NCI-H446 treated with DMSO at 0.1 percent for 48 hours (cell line): ENCODE measurements at places on chromosomes 3 and 15.
A peak's percentile ranks its signal among the peaks of the same experiment; 100 is the strongest.

DNA sequence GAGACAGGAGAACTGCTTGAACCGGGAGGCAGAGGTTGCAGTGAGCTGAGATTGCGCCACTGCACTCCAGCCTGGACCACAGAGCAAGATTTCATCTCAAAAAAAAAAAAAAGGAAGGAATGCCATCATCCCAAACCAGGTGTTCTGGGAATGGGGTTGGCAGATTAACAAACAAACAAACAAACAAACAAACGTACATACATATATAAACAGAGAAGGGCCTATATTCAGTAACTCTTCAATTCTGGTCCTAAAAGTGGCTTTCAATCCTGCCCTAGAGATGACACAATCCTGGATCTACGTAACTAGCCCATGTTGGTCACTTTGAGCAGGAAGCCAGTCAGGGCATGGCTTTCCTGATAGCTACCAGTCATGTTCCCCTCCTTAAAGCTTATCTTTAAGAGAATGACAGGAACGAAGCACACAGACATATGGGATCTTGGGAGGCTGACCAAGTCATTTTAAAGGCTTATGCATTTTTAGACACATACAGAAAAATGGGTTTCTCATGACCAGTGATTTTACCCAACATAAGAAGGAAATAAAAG lies 29.9 kb upstream of the RAB11A start:
- no peak for DNase-seq

DNA sequence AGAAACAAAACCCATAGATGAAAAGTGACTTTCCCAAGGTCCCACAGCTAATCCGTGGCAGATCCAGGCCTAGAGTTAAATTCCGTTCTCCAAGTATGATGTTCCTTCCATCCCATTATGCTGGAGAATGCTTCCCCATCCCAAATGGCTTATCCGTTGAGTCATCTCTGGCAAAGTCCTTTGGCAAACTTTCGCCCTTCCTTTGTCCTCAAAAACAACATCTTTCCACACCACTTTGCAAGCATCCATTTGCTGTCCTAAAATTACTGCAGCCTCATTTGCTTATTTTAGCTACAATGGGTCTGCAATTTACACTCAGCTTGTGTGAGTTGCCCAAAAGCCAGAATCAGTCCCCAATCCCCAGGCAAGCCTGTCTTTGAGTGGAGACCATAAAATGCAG lies 304.0 kb upstream of the TLE3 start:
- no peak for DNase-seq

DNA sequence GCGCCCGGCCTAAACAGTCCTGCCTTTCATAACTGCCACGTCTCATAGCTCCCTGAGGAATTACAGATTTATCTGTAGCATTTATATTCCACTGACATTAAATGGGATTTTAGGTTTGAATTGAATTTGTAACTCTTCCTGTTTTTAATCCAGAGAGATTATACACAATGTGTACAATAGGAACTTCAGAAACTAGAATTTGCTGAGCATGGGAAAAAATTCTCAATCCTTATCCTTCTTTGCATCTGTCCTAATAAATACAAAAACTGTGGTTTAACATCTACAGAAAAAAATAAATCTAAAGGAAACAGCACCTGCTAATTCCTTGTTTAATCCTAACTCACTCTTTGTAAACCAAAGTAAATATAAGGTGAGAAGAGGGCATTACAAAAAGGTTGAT lies 2.2 kb downstream of the NEK11 start:
- no peak for DNase-seq

DNA sequence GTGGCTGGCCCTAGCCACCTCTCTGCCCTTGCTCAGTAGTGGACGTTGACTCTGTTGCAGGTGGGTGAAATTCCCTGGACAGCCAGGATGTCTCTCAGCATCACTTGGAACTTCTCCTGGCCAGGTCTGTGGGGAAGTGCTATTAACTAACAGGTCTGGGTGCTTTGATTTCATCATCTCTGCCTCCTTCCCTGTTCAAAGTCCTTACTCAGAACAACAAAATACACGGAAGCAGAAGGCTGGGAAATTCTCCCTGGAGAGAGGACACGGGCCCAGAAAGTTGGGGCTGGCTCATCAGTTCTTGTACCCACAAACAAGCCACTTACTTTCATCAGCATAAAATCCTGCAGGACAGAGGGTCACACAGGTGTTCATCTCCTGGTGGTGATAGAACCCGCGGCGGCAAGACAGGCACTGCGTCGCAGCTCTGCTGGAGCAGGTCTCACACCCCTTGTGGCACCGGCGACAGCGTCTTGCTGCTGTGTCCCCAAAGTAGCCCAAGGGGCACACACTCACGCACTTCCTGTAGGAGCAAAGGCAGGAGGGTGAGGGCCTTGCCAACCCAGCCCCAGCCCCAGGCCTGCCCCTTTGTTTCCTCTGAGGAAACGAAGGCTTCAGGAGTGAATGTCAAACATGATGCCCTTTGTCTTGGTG lies 29.6 kb upstream of the SNRPA1 start:
- DNase-seq: no peak

DNA sequence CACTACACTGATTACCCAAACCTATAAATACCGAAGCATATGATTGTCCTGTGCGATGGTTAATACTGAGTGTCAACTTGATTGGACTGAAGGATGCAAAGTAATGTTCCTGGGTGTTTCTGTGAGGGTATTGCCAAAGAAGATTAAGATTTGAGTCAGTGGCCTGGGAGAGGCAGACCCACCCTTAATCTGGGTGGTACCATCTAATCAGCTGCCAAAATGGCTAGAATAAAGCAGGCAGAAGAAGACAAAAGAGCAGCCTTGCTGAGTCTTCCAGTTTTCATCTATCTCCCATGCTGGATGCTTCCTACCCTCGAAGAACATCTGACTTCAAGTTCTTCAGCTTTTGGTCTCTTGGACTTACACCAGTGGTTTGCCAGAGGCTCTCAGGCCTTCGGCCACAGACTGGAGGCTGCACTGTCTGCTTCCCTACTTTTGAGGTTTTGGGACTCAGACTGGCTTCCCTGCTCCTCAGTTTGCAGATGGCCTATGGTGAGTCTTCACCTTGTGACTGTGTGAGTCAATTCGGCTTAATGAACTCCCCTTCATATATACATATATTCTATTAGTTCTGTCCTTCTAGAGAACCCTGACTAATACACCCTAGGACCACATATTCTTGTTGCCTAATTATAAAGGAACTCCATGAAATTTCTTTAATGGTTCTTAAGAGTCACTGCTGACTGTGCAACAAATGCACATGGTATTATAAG lies 31.7 kb downstream of the CSNK1G1 start:
- no peak for DNase-seq

DNA sequence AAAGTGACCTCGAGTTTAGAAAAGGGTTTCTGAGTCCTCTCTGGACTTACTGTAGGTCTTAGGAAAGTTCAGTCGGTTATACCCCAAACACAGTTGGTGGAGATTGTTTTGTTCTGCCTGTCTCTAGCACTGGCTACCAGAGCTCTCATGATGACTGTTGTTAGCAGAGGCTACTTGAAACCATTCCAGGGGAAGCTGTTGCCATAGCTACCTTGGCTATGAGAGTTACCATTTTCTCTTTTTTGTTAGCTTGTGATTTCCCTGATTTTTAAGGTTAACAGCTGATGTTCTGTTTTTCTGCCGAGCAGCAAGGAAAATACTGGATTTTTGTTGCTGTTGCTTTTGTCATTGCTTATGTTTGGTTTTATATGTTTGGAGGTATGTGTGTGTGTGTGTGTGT lies 26.7 kb downstream of the ABHD2 start:
- DNase-seq: peak; percentile 11

GRCh38 chr3:38725726-38726419 lies 76.4 kb upstream of the SCN5A start:
- DNase-seq: no peak

DNA sequence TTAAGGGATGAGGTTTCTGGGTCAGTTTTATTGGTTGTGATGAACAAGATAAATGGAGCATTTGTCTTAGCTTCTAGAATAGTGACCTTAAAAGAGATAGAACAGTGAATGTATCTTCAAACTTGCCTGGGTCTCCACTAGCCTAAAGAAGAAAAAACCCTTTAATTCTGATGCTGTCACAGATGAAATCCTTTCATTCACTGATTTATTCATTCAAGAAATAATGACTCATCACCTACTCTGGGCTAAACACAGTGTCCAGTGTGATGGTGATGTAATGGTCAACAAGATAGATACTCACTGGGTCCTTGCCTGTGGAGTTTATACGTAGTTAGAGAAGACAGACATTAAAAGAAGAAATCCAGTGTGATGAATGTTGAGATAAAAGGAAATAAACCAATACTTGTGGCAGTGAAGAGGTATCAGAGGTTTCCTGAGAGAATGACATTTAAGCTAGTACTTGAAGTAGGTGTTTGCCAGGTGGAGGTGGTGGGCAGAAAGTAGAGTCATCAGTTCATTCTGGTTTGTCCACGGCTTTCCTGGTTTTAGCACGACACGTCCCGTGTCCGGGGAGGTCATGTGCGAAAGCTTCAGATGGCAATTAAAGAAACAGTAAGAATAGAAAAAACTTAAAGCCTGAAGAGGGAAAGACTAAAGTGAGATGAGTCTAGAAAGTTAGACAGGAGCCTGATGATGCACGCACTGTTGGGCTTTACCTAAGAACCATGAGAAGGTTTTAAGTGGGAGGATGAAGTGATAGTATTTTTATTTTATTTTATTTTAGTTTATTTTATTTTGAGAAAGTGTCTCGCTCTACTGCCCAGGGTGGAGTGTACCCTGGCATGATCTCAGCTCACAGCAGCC lies 18.5 kb downstream of the PAK2 start:
- DNase-seq: no peak

- no peak for DNase-seq
These were observed 481.8 kb upstream of the KCNMB2 start for GRCh38 chr3:178054471-178054870.

- DNase-seq: no peak
These were observed 45.2 kb downstream of the ITGA11 start for GRCh38 chr15:68386587-68387288.

GRCh38 chr3:110929816-110930215 lies 141.8 kb upstream of the NECTIN3 start:
- DNase-seq: no peak

DNA sequence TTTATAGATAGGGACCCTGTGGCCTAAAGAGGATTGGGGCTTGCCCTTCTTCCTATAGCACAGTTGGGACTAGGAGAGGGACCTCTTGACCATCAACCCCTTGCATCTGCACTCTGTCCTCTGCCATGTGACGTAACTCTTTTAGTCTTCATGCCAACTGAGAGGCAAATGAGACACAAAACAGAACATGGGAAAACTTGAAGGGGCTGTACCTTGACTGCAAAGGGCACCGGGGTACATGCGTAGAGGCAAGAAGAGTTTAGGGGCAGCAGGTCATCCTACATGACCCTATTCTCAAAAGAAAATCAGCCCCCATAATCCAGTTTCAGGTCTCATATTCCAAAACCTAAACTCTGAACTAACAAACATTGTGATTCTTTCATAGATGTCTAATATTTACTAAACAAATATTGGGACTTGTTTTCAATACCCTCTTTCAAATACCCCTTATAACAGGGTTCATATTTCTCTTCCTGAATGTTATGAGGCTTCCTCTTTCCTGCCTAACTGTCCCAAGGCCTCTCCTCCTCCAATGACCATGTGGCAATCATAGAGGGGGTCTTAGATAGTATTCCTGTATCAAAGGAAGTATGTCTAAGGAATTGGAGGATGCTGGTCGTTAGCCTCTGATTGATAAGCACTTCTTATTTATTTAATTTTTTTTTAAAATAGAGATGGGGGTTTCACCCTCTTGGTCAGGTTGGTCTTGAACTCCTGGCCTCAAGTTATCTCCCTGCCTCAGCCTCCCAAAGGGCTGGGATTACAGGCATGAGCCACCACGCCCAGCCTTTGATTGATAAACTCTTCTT lies 20.6 kb downstream of the ACKR2 start:
- no peak for DNase-seq
